ENCODE measurements at places on chromosomes 6 and 20. TPM values are rescaled to one million over a fixed set of nuclear protein-coding genes. Genes with fewer than 3 reads are reported as not detected.

Gene PPP1R3G
- 1.6 TPM for total RNA-seq

Gene FNDC1
- 0.06 TPM for total RNA-seq

Gene SLC32A1
- not detected for total RNA-seq

Gene TINAG
- not detected for total RNA-seq

Gene TOX2
- 8.5 TPM for total RNA-seq

Gene MUCL3
- 0.09 TPM for total RNA-seq

Gene OR2H2
- total RNA-seq, result not detected

Gene EGFL8
- 1.5 TPM for total RNA-seq

Measured in A549 treated with GW870086 at 1 μM for 4 hours (cell line).